ENCODE measurements at places on chromosomes 5 and 9. TPM values are rescaled to one million over a fixed set of nuclear protein-coding genes. Genes with fewer than 3 reads are reported as not detected.

Gene MRPS27
- 75.3 TPM for polyA plus RNA-seq

Gene ZDHHC11B
- 9.0 TPM for polyA plus RNA-seq

Gene NEURL1B
- 14.8 TPM for polyA plus RNA-seq

Gene BAAT
- polyA plus RNA-seq, result 0.39 TPM

Gene RANBP3L
- 6.1 TPM for polyA plus RNA-seq

Gene TAF1L
- 0.15 TPM for polyA plus RNA-seq

Gene SCAI
- polyA plus RNA-seq, result 11.0 TPM

Gene ENTPD2
- 4.3 TPM for polyA plus RNA-seq

Gene SLC36A2
- polyA plus RNA-seq, result 8.9 TPM

Gene CCL21
- polyA plus RNA-seq, result 21.8 TPM

Gene TOR2A
- 13.6 TPM for polyA plus RNA-seq

Gene CATSPER3
- 1.3 TPM for polyA plus RNA-seq

Gene RICTOR
- 21.1 TPM for polyA plus RNA-seq

Gene PCDHA9
- polyA plus RNA-seq, result 0.03 TPM

Gene GPX3
- 891 TPM for polyA plus RNA-seq

Gene MATR3
- 736 TPM for polyA plus RNA-seq

Gene LCN6
- not detected for polyA plus RNA-seq

Gene TMEM203
- polyA plus RNA-seq, result 40.2 TPM

All from renal cortex interstitium (tissue), 15 donors.